LNCaP clone FGC (cell line): ENCODE measurements at places on chromosomes 5 and 9.
A peak's percentile ranks its signal among the peaks of the same experiment; 100 is the strongest.

DNA sequence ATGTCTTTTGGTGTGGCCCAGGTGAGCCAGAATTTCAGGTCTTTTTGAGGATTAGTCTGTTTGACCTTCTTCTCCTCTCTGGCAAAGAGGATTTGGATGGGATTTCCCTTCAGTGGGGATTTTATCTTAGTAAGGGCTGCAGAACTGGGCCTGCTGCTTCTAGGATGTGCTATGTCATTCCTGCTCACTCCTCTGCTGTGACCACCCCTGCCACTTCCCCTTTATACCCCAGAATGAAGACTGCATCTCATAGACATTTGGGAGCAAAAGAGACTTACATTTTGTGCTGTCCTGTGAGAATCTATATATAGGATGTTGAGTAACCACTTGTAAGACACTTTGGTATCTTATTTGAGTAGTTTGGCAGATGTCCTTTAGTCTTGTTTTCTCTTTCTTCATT is 76.2 kb downstream of the ARHGAP26 start:
- DNase-seq, result no peak

DNA sequence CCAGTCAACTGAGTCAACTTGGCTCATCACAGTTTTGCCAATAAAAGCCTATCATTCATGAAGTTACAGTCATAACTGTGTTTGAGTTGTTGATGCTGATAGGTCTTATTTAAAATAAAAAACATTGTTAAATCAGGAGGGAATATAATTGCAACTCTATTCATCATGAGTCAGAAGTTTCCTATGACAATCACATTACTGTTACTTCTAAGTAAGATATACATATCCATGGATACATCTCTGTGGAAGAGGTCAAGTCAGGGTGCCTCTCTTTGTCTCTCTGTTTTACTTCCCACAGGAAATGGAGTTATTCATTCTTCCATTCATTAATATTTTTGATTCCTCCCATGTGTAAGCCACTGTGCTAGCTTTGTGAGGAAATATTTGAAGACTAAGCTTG is 2015.4 kb upstream of the WWC1 start:
- no peak for DNase-seq

DNA sequence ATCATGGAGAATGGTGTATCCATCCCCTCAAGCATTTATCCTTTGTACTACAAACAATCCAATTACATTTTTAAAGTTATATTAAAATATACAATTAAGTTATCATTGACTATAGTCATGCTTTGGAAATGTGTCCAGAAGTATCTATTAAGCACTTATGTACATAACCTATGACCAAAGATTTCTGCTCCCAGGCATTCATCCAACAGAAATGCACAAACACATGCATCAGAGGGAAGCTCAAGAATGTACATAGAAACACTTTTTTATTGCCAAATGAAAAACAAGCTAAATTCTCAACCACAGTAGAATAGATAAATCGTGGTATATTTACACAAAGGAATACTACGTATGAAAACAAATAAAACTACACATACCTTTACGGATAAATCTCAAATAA is 700.5 kb upstream of the ZNF608 start:
- peak; percentile 81 for DNase-seq

DNA sequence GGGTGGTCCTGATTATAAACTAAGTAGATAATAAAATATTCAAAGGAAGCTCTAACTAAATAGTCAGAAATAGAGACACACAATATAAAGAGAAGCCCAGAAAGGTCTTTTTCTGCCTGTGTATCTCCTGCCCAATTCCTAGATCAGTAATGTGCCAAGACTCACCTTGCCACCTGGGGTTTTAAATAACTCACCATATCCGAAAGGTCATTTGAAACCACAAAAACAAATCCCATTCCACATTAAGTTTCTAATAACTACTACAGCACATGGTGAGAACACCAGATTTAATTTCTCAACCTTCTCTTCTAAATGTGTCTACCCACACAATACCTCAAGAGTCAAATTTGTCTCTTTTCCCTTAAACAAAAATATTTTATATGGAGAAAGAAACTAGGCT is 75.2 kb downstream of the ZNF608 start:
- DNase-seq, result no peak

DNA sequence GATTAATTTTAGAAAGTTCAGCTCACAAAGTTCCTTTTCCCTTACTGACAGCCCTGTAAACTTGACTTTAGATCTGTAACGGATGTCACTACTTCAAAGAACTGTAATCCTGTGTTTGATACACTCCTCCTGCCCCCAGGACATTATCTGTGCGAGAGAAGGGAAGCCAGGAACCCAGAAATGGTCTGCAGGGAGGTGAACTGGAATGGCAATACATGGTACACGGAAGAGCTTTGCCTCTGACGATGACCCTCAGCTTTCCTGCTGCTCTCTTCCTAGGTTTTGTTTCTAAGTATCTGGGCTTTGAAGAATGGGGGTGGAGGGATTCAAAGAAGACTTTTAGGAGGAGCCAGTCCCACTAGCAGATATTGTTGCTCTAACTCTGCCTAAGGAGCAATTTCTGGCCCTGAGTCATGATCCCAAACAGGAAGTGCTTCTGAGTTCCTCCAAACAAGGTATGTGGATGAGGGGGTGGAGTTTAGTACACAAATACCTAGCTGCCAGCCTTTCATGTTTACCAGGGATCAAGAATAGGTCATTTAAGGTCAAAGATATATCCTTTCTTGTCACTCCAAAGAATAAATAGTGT is 43.4 kb upstream of the TMC1 start:
- DNase-seq, result peak; percentile 94

- DNase-seq, result no peak
Measured at GRCh38 chr5:57167201-57167600, 6.7 kb upstream of the GPBP1 start.

GRCh38 chr5:150473673-150474358 is 24.3 kb upstream of the RPS14 start:
- DNase-seq, result no peak

DNA sequence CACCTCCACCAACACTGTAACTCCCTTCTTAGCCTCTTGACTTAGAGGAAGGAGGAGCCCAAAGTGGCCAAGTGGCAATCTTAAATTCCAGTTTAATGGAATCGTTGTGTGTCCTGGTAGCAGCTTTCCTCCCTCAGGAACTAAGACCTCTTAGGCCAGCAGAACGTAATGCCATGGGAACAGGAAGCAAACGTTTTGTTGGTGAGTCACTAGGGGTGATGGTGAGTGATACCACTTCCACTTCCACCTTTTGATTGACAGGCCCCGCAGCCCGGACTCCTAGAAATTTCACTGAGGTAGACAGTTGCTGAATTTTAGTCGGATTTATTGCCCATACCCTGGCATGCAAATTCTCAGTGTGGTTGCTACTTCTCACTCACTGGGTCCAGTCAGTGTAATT is 94.2 kb upstream of the FBN2 start:
- no peak for DNase-seq

- DNase-seq, result no peak
Measured at GRCh38 chr5:149133795-149134777, 7.2 kb upstream of the ABLIM3 start.

- DNase-seq, result no peak
Measured at GRCh38 chr5:38680094-38680825, 123.8 kb upstream of the LIFR start.

- DNase-seq, result no peak
Measured at GRCh38 chr5:140591747-140592372, 27.2 kb downstream of the SLC35A4 start.

DNA sequence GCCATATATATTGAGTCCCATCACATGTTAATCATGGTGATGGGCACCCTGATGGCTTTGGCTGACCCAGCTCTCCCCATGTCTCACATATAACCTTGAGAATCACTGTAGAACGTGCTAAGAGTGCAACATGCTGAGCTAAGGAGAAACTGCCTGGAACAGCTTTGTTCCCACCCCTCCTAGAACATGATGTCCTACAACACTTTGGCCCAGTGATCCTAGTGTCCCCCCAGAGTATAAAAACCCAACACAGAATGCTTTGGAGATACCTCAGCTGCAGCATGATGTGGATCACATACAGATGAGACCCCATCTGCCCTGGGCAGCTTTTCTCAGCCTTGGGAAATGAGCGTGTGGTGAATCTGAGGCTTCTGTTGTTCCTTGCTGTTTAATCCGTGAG is 343.5 kb downstream of the NFIB start:
- no peak for DNase-seq

DNA sequence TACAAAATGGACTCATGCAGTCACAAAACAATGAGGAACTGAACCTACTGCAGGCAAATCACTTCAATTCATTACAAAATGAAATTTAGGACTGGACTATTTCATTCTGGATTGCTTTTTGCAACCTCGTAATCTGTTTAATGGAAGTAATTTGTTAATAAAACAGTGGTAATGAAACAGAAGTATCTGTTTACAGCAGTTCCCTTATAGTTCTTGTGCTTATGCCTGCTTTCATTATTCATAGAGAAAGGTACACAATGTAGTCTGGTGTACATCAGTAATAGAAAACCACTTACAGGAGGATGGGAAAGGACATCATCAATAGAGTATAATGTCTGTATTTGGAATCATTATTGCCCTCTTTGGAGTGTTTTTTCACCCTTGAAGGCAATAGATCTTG is 389.2 kb upstream of the NUDT12 start:
- DNase-seq, result no peak

DNA sequence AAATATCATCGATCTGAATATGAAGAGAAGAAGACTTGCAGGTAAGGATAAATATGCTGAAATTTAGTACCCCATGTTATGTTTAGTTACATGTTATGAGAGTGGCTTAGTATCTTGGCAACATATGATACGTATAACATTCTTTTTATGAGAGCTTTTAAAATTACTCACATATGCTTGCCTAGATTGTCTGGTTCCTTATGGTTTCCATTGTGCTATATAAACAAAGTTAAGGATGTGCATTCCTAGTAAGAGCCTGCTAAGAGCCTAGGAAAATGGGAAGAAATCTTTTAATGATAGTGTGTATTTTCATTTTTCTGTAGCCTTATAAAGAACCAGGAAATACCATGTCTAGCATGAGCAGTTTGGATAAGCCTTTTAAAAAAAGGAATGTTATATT is 112.0 kb upstream of the KCNN2 start:
- peak; percentile 42 for DNase-seq
